ENCODE measurements at places on chromosomes 1 and 21.

DNA sequence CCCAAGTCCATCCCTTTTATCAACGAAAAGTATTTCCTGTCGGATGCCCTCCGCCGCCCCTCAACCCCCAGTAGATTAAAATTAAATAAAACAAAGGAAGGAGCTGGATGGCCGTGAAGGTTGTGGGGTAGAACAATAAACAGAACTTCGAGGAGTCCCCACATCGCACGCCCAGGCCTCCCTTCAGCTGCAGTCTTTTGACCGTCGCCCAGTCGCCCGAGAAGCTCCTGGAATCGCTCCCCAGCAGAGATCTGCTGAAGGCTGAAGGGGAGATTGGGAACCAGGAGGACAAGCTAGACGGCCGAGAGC is 905 bp downstream of the BARHL2 start:
- no peak for DNase-seq

- no peak for DNase-seq
Observed at GRCh38 chr1:181106479-181106878, 18.0 kb downstream of the IER5 start.

- DNase-seq, result peak; percentile 96
Observed at GRCh38 chr21:33975548-33976081, 60.0 kb upstream of the ATP5PO start.

DNA sequence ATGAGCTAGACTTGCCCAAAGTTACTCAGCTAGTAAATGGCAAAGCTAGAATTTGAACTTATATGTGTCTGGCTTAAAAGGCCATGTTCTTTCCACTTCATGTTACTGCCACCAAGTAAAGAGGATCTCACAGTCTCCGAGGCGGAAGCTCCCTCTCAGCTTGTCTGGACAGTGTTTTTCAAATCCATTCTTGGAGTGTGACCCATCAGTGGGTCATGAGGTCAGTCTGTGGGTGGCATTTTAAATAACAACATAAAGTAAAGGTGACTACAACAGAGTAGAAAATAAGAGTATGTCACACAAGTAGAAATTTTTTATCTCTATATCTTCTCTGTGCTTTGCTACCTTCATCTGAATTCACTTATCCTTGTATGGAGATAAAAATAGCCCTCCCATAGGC is 3.2 kb upstream of the HMGB4 start:
- DNase-seq, result no peak

DNA sequence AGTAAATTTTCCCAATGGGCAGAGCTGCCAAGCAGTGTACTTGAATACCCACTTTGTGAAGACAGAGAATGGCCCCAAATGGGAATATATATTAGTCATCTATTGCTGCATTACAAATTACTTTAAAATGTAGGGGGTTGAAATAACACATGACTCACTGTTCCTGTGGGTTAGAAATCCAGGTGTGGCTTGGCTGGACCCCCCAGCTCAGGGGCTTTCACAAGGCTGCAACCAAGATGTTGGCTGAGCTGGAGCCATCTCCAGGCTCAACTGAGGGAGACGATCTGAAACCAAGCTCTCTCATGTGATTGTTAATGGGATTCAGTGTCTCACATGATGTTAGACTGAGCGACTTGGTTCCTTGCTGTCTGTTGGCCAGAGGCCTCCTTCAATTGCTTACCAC is 33.4 kb upstream of the ARHGAP29 start:
- DNase-seq, result no peak

GRCh38 chr1:218778257-218779126 is 395.2 kb upstream of the LYPLAL1 start:
- DNase-seq, result no peak
